Activated T-helper 1 cell treated with anti-CD3 and anti-CD28 coated beads, Interleukin-2, amount 50 U/mL, for 16 hours (primary cell): ENCODE measurements at places on chromosomes 2 and 18.
A peak's percentile ranks its signal among the peaks of the same experiment; 100 is the strongest.

GRCh38 chr2:173760553-173760952 lies 204.6 kb downstream of the SP3 start:
- DNase-seq = no peak

DNA sequence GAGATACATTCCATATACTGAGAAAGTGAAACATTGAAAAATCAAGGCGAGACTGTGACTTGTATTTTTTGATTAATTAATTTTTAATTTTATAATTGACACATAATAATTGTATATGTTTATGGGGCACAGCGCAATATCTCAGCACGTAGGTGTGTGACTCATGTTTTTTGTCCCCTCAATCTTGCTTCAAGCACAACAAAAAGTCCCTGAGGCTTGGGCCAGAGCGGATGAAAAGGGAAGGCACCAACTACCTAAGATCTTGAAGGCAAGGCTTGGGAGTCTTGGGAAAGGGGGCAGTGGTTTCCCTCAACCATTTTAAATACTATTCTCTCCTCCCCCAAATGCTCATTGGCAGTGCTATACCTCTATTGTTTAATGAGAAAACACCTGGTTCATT lies 9.9 kb downstream of the SGPP2 start:
- no peak for DNase-seq

- DNase-seq = no peak
Measured at GRCh38 chr2:148754864-148755263, 110.3 kb downstream of the EPC2 start.

- peak; percentile 73 for DNase-seq
Measured at GRCh38 chr18:79405781-79406575, 10.2 kb downstream of the NFATC1 start.

DNA sequence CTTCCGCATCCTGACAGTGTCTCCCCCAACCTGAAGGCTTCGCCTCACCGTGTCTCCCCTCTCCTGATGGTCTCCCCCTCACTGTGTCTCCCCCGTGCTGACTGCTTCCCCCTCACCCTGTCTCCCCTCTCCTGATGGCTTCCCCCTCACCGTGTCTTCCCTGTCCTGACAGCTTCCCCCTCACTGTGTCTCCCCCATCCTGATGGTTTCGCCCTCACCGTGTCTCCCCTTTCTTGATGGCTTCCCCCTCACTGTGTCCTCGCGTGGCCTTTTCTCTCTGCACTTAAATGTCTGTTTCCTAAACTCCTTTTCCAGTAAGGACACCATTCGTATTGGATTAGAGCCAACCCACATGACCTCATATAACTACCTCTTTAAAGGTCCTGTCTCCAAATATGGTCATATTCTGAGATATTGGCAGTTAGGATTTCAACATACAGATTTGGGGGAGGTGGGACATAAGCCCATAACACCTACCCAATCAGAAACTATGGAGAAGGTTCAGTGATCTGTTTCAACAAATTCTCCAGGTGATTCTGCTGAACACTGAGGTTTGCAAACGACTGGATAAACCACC lies 47.9 kb upstream of the RAB27B start:
- DNase-seq = no peak

DNA sequence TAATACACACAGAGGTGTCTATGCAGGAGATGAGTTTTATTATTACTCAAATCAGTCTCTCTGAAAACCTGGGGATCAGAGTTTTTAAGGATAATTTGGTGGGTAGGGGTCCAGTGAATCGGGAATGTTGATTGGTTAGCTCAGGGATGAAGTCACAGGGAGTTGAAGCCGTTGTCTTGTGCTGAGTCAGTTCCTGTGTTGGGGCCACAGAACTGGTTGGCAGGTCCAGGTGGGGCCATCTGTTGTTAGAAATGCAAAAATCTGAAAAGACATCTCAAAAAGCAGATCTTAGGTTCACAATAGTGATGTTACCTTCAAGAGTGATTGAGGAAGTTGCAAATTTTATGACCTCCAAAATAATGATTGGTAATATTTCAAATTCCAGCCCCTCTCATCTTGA lies 86.9 kb downstream of the VSNL1 start:
- DNase-seq = no peak

DNA sequence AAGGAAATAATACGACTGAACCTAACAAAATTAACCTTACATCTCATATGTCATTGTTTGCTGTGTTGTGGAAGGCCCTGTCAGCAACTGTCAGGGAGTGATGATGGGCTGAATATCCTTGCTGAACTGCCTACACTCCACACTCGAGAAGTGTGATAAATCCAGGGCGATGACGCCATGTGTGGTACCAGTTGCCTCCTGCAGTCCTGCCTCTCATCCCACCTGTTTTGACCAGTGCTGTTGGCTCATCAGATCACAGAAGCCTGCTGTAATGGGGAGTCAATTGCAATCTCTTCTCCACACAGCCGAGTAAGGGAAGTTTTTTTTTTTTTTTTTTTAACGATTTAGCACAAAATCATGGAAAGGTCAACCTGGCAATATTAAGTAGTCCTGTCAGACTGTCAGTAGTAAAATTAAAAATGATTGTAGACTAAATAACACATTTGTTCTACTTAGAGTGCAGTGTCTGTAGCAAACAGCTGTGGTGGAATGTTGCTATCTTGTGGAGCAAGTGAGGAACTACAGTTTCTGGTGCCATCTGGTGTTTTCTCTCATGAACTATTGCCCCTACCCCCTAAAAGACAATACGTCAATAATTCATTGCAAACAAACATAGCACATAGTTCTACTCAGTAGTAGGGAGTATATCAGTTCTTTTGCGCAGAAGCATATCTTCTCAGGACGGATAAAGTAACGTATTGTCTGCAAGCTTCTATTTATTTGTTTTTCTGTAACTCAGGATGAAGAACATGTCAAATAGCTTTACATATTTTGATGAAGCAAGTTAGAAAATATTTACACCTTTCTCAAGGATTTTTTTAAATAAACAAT lies 347.6 kb downstream of the CTNNA2 start:
- no peak for DNase-seq

GRCh38 chr2:234841321-234842015 lies 110.3 kb upstream of the SH3BP4 start:
- DNase-seq = no peak

GRCh38 chr2:88400037-88400767 lies 52.3 kb downstream of the FOXI3 start:
- DNase-seq = no peak

- DNase-seq = no peak
Measured at GRCh38 chr2:239208465-239209180, 192.2 kb downstream of the HDAC4 start.

GRCh38 chr18:75977081-75977480 lies 518.0 kb downstream of the ZNF516 start:
- no peak for DNase-seq

- no peak for DNase-seq
Measured at GRCh38 chr2:99365661-99366060, 28.5 kb downstream of the EIF5B start.
